ENCODE measurements at places on chromosomes 5 and 9.
A peak's percentile ranks its signal among the peaks of the same experiment; 100 is the strongest.

DNA sequence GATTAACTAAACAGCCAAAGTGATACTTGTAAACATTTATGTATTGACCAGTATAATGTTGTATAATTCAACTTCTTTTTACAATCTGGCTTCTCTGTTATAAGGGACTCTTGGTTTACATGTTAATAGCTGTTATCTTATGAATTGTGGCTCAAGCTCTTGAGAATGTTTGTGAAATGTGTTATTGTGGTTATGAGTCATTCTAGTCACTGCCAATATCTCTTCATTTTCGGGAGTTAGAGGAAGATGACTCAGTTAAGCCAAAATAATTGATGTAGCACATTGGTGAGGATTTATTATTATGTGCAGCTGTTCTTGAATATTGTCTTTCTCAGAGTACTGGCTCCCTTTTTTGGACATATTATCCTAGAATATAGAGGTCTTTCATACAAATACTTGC, 655.2 kb upstream of the RIOK2 start:
- no peak for DNase-seq

DNA sequence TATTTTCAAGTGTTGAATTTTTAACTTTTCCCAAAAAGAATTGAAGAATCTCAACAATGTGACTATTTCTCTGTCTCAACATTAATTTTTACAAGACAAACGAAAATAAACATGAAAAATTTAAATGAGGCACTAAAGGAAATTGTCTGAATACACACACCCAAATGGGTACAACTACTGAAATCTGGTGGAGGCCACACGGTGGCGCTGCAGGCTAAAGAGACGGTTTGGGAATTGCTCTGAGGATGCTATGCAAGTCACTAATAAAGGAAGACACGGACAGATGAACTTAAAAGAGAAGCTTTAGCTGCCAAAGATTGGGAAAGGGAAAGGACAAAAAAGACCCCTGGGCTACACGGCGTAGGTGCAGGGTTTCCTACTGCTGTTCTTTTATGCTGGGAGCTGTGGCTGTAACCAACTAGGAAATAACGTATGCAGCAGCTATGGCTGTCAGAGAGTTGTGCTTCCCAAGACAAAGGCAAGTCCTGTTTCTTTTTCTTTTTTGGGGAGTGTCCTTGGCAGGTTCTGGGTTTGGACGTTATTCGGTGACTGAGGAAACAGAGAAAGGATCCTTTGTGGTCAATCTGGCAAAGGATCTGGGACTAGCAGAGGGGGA, at the start of gene PCDHB10:
Gene PCDHB10 (plus strand): TSS at position 244 of the 616 bp plus-strand sequence. CDS start 200 bp downstream, at position 444.
- DNase-seq: no peak

- no peak for DNase-seq
These were observed 78.4 kb downstream of the NDFIP1 start for GRCh38 chr5:142186857-142187594.

DNA sequence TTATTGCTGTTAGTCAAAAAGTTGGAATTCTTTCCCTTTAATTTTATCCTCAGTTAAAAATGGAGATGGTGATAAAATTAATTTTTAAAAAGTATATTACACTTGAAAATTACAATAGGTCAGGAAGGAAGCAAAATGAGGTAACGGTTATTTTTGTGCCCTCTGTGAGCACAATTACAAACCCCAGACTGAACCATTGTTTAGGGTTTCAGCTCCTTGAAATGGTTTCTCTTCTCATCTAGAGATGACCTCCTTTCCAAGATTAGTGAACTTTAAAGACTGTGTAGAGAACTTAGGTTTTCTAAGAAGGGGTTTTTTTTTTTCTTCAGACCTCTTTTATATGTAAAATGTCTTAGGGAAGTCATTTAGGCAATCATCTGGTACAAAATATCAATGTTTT, 126.2 kb upstream of the CHD1 start:
- DNase-seq: no peak

DNA sequence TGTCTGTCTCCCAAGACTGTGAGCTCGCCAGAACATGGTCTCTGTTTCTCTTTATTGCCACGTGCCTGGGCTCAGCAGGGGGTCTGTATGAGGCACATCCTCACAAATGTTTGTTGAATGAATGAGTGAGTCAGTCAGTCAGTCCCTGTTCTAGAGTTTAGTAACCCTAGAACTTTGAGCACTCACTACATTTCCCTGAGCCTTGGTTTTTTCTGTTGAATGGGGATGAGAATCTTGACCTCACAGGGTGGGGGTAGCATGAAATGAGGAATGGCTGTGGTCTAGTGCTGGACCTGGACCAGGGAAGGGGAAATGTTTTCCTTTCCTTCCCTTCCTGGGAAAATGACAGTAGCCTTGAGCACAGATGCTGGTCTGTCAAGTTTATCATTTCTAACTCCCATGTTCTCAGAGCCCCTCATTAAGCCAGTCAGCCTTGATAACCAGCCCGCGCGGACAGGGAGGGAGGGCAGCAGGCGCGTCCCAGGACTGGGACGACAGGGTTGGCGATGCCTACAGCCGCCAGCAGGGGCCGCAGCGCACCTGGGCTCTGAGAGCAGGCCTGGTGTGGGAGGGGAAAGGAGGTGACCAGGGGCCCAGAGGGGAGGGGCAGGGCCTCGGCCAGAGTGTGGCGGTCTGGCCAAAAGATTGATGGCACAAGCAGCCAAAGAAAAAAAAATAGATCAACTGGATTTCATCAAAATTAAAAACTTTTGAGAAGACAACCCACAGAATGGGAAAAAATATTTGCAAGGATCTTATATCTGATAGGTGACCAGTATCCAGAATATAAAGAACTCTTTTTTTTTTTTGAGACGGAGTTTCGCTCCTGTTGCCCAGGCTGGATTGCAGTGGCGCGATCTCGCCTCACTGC, 24.1 kb upstream of the WNK2 start:
- DNase-seq: peak; percentile 74

GRCh38 chr9:101479338-101480030, 43.9 kb upstream of the ALDOB start:
- no peak for DNase-seq

- DNase-seq: no peak
These were observed 130.7 kb upstream of the NTRK2 start for GRCh38 chr9:84538879-84539278.

- DNase-seq: no peak
These were observed 6.1 kb upstream of the AP3B1 start for GRCh38 chr5:78300464-78301045.

- no peak for DNase-seq
These were observed 190.3 kb downstream of the TMEM167A start for GRCh38 chr5:82886911-82887310.

- no peak for DNase-seq
These were observed 78.4 kb downstream of the EHMT1 start for GRCh38 chr9:137697193-137697592.

GRCh38 chr9:129242191-129242941, 64.3 kb upstream of the IER5L start:
- DNase-seq: no peak

GRCh38 chr9:108213511-108213910, 642.3 kb downstream of the ACTL7B start:
- DNase-seq: no peak

DNA sequence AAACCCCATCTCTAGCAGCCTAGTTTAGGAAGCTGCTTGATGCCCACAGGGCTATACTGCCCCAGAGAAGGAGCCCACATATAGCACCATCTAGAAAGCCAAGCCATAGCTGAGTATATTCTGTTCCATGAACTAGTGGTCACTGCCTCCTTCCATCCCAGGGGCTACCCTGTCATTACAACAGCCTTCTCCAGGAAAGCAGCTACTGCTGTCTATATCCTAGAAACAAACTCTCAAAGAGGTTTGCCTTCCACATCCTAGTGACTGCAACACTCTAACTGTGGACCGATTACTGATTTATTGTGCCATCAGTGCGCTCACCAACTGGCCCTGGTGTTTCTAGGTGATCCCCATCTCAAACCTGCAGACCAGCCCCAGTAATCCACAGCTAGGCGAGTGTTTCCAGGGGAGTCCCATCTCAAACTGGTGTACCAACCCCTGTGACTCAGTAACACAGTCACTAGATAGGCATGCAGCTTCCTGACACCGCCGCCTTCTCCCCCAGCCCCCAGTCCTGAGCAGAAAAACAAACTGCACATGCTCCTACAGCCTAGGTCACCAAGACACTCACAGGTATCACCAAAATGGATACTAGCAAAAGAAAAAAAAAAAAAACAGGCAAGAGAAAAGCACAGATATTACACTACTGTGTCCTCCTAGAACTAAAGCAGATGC, 14.8 kb downstream of the SPTLC1 start:
- no peak for DNase-seq

- DNase-seq: no peak
These were observed 455.9 kb downstream of the EBF1 start for GRCh38 chr5:158643840-158644239.
